ENCODE measurements at places on chromosomes 3 and 15.

DNA sequence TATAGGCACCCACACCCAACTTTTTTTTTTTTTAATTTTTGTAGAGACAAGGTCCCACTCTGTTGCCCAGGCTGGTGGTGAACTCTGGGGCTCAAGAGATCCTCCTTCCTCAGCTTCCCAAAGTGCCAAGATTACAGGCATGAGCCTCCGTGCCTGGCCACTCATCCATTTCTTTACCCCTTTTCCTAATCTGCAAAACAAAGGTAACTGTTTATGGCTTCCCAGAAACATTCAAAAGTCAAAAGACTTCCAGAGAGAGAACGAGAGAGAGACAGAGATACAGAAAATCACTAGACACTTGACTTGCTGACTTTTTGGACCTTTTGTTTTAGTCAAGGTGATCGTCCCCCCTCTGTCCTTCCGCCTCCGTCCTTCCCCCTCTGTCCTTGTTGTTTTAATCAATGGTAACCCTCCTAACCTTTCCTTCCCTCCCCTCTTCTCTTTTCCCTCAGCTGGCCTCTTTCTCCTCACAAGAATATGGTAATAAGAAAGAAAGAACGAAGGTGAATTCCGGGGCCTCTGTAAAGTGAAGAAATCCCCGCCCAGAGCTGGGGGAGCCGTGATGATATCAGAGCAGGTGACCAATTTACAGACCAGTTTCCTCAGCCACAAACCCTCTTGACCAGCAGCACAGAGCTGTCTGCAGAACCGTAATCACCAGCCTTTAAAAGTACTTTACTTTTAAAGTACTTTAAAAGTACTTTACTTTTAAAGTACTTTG, 21.9 kb downstream of the KLHL6 start:
- DNase-seq, result no peak

DNA sequence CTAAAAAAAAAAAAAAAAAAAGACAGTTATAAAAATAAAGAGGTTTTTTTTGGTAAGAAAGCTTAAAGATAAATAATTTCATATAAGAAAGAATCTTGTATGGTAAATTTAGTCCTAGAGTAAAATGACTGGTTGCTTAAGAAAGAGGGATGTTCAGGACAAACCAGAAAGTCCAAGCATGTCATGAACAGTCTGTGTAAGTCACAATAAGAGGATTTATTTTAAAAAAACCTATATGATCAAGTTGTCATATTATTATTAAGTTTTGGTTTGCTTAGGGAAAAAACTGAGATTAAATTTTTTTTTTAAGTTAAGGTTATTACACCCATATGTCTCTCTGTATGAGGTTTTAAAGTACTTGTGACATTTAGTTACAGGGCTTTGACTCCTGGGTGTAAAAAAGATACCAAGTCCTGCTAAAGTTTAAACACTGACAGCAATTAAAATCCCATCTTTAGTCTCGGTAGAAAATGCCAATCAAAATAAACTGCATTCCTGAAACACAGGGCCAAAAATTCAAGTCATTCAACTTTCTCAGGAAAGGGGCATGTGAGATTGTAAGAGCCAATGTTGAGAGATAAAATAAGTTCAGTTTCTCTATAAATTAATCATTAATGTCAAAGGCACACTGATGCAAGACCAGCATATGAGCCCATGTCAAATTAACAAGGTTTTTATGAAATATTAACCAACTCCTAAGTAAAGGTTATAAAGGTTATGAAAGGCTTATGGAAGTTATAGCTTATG, 8.5 kb upstream of the BDH1 start:
- DNase-seq, result no peak

- no peak for DNase-seq
Observed at GRCh38 chr3:189458528-189458927, 172.7 kb upstream of the TP63 start.

DNA sequence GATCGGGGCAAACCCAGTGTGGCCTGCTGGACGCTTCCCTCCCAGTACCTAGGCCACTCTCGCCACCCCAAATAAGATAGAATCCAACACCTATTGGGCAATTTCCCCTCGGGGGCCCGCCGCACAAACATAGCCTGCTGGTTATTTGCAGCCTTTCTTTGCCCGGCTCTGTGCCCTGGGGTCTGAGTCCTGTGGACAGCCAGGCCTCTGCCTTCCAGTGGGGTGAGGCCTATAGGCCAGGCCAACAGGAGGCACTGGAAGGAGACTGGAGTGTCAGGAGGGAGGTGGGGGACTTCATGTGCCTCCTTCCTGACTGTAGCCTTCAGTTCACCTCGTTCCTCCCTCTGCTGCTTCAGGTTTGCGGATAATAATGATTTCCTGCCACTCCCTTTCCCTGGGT, 47.4 kb upstream of the LDHAL6B start:
- DNase-seq, result no peak

GRCh38 chr3:87267953-87268645, 8.3 kb downstream of the POU1F1 start:
- no peak for DNase-seq

DNA sequence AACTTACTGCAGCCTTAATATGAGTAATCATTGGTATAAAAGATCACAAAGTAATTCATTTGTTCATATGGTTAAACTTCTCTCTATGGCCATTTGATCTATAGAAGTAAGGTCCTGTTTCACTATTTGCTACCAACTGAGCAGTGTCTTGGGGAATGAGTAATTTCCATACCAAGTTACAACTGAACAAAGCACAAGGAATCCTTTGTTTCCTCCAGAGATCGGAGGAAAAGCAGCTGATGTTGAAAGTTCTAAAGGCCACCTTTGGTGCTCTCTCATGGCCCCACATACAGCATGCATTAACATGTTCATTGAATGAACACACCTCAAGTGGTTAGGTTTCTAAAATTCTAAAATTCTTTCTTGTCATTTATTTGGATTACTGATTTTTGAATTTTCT, 7.1 kb upstream of the CNTN3 start:
- DNase-seq, result no peak

GRCh38 chr15:70351391-70351790, 253.7 kb upstream of the TLE3 start:
- no peak for DNase-seq

- no peak for DNase-seq
Observed at GRCh38 chr3:49406571-49407565, 4.9 kb downstream of the RHOA start.

- no peak for DNase-seq
Observed at GRCh38 chr3:14465425-14465824, 63.0 kb downstream of the SLC6A6 start.

DNA sequence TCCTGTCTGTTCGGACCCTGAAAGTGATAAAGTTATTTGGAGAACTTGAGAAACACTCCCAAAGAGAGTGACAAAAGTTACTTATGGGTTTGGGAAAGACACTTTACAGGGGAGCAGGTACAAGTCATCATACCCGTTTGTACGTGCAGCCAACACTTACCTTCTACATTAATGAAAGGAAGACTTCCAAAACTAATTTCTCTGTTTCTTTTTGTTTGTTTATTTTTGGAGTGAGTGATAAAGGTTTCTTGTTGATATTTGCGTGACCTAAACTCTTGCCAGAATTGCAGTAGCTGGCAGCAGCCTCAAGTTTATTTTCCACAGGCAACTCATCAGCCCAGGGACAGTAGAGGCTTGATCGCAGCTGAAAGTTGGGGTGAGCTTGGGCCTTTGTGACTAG, 8.4 kb downstream of the ABHD2 start:
- no peak for DNase-seq

GRCh38 chr15:87829332-87830050, 427.0 kb downstream of the NTRK3 start:
- no peak for DNase-seq

DNA sequence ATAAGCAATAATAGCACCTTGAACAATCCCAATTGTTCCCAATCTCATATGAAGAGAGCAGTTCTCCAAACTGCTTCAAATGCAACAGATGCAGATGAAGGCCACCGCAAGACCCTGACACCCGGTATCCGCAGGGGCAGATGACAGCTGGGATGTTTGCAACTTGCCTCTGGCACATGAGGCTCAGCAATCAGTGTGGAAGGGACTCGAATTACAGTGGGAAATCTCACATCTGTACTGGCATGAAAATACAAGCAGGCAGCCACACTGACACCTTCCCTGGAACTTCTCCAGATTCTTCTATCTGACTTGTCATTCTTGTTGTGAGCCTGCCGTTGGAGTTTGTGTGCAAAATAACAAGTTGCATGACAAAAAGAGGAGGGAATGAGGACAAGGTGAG, 68.8 kb downstream of the WDR76 start:
- no peak for DNase-seq

- DNase-seq, result no peak
Observed at GRCh38 chr3:171459137-171459941, 866 bp downstream of the TNIK start.

DNA sequence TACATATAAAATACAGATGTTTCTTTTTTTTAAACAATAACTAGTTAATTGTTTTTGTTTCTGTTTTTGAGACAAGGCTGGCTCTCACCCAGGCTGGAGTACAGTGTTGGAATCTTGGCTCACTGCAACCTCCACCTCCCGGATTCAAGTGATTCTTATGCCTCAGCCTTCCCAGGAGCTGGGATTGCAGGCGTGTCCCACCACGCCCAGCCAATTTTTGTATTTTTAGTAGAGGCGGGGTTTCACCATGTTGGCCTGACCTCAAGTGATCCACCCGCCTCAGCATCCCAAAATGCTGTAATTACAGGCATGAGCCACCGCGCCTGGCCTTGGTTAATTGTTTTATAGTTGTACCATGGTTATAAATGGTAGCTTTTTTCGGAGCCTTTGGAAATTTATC, 72.3 kb downstream of the PIAS1 start:
- DNase-seq, result no peak

GRCh38 chr15:72952151-72952550, 100.1 kb upstream of the NEO1 start:
- DNase-seq, result no peak

- DNase-seq, result no peak
Observed at GRCh38 chr3:146839727-146840375, 234.7 kb upstream of the PLSCR5 start.

DNA sequence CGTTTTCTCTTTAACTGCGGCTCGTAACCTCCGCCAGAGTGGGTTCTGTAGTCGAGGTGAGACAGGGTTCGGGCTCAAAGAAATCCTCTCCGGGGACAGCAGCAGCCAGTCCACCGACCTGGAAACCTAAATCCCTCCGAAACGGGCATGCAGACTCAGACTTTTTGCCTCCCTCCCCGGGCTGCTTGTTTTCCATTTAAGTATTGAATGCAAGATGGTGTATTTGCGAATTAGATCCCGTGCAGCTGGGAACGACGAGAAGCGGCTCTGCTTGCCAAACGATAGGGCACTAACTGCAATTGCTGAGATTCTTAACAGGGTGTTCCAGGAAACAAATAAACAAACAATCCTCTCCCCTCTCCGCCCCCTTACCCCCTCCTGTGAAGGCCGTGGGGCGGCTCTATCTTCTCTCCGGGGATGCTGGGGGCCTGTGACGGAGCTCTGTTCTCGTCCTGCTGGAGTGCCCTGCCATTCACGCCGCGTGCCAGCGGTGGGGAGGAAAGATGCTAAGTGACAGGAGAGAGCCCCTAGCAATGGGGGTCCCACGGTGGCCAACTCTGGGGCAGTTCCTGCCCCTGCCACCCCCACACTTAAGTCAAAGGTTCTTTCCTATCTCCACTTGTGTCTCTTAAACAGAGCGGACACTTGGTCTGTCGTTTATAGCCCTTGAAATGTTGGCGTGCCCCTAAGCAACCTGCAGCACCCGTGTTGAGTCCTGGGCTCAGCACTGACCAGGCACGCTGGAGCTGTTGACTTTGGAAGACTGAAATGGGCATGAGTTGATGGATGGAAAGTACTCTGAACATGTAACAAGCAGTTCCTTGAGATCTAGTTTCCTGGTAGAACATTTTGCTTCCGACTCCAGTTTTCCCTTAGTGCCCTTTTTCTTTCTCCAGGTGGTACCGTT, 1.3 kb upstream of the ETV5 start:
- no peak for DNase-seq

DNA sequence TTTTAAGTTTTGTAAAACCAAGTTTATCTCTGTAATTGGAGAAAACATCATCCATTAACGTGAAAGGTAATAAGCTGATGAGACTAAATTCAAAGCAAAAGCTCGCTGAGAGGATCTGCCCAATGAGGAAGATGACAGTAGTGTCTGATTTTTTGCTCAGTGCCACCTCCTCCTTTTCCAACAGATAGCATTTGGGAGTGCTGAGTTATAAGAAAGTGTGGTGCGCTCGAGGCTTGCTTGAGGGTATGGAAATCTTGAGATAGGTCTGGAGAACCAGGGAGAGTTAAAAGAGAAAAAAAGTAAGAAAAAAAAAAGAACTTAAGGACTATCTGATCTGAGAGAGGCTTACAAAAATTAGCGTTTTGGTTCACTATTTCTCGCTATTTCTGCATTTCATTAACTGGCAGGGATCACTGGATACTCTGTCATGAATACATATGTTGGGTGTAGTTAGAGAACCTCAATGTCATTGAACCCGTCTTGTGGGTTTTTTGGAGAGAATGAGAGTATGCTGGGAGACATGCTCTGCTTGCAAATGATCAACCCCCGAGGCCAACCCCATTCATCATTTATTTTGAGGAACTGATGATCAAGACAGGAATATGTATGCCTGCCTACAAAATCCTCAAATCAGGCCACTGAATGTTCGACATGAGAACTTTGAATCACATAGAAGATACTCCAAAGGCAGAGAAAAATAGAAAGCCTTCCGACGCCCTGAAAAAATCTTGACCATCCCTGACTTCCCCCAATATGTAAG, 973 bp upstream of the USP13 start:
- DNase-seq, result no peak

DNA sequence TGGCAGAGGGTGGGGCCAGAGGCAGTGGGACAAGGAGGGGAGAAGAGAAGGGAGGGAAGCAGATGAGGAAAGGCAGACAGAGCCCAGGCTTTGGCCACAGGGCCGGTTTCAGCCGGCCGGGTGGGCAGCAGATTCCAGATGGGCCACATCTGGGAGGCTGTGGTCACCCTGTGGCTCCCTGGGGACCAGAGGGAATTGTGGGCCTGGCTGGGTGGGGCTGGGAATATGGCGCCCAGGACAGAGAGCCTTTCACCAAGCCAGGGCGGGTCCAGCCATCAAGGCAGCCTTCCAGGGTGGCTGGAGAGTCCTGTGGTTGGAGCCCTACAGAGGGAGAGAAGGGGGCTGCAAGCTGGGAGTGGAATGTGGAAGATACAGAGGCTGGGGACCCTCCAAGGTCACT, 18.9 kb downstream of the PTH1R start:
- no peak for DNase-seq
